Stimulated activated CD4-positive, alpha-beta T cell treated with anti-CD3 and anti-CD28 coated beads, TNF-alpha, amount 100 ng/mL, for 4 hours (primary cell): ENCODE measurements at places on chromosomes 7 and 10.

GRCh38 chr7:40199076-40199802 is 64.4 kb downstream of the SUGCT start:
- DNase-seq = no peak

DNA sequence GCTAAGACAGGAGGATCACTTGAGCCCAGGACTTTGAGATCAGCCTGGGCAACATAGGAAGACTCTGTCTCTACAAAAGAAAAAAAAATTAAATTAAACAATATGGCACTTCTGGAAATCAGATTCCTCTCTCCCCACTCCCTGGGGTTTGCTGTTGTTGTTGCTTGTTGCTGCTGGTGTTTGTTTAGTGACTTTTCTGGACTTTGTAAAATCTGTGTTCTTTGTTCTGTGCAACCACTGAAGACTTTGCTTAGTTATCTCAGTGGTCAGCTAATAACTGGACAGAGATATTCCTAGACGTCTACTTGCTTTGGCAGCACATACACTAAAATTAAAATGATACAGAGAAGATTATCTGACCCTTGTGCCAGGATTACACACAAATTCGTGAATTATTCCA is 10.3 kb upstream of the WIPI2 start:
- no peak for DNase-seq

DNA sequence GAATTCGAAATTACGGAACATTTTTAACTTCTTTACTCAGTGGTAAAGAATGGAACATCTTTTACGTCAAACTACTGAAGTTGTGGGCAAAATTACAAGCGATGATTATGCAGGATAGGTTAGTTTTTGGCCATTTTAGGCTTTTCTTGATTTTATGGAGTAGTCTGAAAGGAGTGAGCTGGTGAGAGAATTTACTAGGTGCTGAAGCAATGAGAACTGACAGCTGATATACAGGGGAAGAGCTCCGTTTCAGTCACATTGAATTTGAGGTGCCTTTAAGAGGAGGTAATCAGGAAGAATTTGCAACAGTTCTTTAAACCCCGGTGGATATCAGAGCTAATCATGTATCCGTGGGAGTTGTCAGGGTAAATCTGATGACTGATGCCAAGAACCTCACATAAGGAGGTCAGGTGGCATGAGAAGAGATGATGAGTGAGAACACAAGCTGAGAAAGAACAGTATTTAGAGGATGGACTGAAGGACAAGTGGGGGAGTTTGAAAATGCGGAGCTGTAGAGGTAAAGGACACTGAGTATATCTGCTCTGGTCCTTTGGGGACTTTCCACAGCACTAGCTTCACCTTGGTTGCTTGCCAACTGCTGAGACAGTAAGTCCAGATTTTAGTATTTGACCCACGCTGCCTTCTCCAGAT is 104.3 kb downstream of the AHR start:
- DNase-seq = no peak

- no peak for DNase-seq
Measured at GRCh38 chr10:93248583-93249227, 175.0 kb downstream of the CYP26A1 start.

DNA sequence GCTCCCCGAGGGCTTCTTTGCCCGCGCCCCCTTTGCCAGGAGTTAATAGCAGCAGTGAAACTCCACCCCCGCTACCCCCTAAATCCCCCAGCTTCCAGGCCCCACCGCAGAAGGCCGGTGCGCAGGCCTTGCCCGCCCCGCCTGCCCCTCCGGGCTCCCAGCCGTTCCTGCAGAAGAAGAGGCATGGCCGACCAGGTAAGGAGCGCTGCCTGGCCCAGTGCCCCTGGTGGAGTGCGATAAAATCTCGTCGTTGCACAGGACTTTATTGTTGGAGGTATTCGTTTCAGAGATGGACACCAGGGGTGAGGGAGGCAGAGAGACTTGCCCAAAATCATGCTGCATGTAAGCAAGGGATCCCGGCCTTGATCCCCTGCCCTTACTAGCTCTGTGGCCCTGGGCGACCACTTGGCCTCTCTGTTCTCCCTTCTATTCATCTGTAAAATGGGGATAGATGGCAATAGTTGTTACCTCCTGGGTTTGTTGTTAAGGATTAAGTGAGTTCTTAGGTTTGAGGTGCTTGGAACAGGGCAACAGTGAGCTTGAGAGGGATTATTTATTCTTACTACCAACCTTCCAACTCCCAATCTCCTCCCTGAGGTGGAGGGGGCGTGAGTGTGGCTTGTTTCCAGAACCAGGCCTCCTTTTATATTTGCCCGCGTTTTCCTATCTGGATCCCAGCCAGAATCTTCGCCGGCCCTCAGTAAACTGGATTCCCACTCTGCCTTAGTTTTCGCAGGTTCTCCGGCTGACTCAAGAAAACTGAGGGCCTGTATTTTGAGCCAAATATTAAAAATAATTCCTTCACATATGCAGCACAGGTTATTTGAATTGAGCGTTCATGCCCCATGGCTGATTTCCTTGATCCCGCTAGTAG is 78.3 kb downstream of the WIPF3 start:
- DNase-seq = no peak

- DNase-seq = no peak
Measured at GRCh38 chr7:128812514-128813168, 17.6 kb upstream of the FLNC start.

GRCh38 chr7:33156441-33156840 is 27.1 kb downstream of the BBS9 start:
- DNase-seq = no peak

DNA sequence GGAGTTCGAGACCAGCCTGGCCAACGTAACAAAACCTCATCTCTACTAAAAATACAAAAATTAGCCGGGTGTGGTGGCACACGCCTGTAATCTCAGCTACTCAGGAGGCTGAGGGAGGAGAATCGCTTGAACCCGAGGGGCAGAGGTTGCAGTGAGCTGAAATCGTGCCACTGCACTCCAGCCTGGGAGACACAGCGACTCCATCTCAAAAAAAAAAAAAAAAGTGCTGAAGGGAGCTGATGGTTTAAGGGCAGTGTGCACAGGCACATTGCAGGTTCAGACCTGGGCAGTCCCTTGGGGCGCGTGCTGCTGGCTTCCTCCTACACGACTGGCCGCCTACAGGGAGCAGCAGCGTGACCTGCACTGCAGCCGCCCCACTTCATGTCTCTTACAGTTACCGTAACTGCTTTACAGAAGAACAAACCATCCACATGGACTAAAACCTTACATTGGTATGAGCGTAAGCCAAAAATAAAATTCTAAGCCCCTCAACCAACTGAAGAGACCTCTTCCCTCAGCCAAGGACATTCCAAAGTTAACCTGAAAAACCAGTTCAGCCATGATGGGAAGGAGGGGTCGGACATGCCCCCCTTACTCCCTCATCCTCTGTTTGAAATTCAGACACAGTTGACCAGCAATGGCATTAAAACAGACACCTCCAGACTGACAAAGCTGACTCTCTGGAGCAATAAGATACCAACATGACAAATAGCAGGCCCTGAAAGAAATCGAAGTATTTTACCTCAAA is 262.2 kb downstream of the ZMYND11 start:
- DNase-seq = no peak

GRCh38 chr7:132105096-132105495 is 471.2 kb downstream of the PLXNA4 start:
- no peak for DNase-seq

DNA sequence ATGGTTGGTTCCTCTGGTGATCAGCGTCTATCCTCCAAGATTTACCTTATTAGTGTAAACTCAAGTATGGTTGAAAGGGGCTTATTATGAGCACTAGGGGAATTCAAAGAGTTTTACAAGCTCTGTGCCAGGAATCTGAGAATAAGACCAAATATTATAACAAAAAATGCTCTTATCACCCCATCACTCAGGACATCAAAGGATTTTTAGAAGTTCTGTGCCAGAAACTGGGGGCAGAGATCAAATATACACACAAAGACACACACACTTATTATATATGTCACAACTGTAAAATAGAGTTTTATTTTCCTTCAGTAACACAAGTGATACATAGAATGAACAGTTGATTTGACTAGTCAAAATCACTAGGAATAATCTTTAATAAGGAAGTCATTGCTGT is 89.3 kb downstream of the MLLT10 start:
- no peak for DNase-seq

GRCh38 chr10:73407495-73407894 is 6.4 kb downstream of the ANXA7 start:
- DNase-seq = no peak

DNA sequence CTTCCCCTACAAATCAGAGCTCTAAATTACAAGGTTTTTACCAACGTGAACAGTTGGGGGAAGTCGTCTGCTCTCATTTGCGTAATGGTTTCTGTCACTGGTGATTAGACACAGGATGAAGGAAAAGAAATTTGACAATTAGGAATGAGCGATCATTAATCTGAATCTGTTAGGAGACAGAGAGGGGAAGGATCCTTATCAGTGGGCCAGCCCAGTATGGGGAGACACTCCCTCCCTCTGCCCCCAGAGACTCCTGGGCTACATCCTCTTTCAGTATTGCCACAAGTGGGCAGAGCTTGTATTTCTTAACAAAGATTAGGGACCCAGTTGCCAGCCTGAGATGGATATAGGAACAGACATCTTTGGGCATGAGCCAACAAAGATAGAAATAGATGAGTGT is 15.5 kb downstream of the HIF1AN start:
- no peak for DNase-seq

- DNase-seq = no peak
Measured at GRCh38 chr7:29408841-29409243, 154.8 kb upstream of the PRR15 start.

DNA sequence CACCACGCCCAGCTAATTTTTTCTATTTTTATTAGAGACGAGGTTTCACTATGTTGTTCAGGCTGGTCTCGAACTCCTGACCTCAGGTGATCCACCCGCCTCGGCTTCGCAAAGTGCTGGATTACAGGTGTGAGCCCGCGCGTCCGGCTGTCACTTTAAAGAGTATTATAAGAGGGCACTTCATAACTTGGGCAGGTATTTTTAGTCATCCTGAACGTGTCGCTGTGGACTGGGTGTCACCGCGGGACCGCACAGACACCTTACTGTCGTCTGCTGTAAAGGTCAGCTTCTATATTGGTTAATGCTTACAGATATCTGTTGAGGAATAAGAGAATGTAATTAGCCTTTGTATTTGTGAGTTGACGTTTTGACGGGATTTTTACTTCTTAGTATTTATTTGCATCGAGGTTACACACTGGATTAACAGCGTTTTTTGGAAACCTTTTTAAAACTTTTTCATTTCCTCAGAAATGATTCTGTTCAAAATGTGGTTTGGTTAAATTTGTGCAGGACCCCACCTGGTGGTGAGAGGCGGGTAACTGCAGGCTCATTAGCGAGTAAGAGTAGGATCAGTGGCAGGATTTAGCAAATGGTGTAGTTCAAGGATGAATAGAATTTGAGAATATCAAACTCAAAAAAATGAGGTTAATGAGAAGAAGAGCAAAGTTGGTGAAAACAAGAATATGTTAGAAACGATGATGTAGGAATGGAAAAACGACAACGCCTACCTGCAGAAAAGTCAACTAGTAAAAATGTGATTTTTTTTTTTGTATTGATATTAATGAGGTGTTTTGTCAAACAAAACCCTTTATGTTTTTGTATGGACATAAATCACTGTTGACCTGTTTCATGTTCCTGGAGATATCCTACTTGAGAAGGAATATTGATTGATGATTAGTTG is 3.2 kb downstream of the DNAJB6 start:
- DNase-seq = peak; percentile 59

DNA sequence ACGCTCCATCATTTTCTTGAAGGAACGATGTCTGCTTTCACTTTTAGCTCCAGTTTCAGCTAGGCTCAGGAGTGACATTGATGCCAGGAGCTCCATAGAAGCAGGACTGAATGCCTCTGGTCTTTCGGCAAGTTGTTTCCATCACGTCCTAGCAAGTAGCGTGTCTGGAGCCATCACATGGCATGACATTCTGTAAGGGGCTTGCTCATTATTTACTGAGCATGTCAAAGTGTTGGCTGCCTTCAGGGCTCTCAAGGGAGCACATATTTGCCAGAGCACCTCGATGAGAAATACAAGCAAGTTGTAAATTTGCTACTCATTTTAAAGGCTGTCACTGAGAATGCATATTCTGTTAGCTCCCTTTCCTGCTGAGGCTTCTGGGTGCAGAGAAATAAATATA is 131.0 kb upstream of the ITGB1 start:
- no peak for DNase-seq

GRCh38 chr7:89133819-89134218 is 338.3 kb upstream of the TEX47 start:
- DNase-seq = no peak

- DNase-seq = no peak
Measured at GRCh38 chr7:134051020-134051419, 76.1 kb upstream of the LRGUK start.

- no peak for DNase-seq
Measured at GRCh38 chr10:88908194-88908593, 28.1 kb downstream of the STAMBPL1 start.

DNA sequence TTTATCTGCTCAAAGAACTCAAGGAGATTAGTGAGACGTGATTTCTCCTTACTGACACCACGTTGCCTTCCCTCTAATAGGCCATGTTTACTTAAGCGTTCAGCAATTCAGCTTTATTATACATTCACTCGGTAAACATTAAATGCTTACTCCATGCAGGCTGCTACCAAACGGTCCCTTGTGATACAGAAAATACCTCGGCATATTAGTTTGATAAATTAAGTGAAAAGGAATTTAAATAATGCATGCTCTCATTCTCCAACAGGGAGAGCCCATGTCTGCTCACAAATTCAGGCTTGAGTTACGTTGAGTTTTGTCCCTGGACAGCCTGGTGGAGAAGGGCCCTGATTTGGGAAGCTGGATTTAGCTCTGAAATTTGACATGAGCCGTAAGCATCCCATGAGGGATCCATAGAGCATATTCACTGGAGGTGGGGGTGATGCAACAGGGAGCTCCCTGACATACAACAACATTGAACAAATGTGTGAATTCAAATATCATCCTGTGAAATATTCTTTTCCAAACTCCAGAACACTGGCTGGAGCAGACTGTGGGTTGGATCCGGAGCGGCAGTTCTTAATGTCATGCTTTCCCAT is 86.3 kb downstream of the TBXAS1 start:
- DNase-seq = no peak

- DNase-seq = no peak
Measured at GRCh38 chr10:132196178-132197113, 9.7 kb downstream of the DPYSL4 start.
